H9 (cell line): ENCODE measurements at places on chromosomes 3 and 15. TPM values are rescaled to one million over a fixed set of nuclear protein-coding genes. Genes with fewer than 3 reads are reported as not detected.

DNA sequence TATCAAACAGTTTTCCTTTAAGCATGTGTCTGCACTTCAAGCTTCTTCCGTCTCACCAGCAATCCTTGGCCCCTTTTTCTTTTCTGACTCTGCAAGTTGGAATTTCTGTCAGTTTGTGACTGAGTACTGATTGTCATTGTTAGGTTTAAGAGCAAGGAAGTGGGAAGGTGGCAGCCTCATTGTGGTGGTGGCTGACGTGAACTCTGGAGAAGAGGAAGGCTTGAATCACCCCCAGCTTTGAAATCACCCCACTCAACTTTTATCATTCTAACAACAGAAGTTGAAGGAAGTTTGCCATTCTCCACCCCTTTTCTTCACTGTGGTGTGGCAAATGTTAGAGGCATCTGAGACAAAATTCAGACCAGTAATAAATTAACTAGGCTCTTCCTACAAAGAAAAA is 231.6 kb upstream of the AGTR1 start:
- peak; percentile 29 for DNase-seq
- no peaks in the 10 kb centered on the region for H3K27me3 ChIP-seq
- H3K4me3 ChIP-seq: no peak overlapping the region
- H3K4me1 ChIP-seq: peaks cover 3% of the 10 kb centered on the region; the same call in 1 of the 2 replicates
- H3K36me3 ChIP-seq: no peaks in the 10 kb centered on the region
- no peak overlapping the region for H3K27ac ChIP-seq

The OR5K2 gene
- total RNA-seq: not detected in 2 replicates

- no peak overlapping the region for H3K27ac ChIP-seq
- H3K27me3 ChIP-seq: no peaks in the 10 kb centered on the region
- no peaks in the 10 kb centered on the region for H3K4me1 ChIP-seq
- no peak for DNase-seq
Measured at GRCh38 chr3:130465521-130465920, 51.5 kb upstream of the COL6A6 start.

The SERINC4 gene
- total RNA-seq: 0.17 and 0.26 TPM in 2 replicates

DNA sequence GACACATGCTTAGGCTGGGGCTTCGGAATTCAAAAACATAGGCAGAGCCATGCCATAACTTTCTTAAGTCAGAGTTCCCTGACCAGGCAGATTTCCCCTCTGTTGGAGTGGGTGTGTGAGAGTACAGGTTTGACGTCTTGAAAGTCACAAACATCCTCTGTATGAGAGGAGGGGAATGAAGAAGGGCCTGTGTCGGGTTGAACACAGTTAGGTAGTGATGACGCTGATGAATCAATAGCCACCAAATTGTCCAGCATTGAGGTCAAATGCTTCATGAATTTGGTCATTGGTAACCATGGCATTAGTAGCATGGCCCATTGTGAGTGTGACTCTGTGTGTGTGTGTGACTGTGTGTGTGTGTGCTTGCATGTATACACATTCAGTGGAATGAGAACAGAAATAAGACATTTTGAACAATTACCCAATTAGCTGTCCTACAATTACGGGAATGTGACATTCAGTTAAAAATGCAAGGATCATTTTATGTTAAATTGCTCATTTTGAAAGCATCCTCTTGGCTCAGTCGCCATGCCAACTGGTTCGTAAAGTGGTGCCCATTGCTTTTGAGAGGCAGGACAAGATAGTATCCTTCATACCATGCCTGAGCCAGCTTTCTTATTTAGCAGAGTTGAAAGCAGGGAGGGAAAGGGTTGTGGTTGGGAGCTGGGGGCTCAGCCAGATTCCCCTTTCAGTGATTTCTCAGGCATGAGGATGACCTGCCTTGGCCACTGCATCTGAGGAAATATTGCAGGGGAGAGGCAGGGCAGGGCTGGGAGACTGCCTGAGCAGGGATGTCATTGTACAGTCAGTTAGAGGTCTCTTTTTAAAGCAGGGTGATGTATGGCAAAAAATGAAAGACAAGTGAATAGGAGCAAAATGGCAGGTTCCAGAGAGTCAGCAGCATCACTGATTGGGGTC is 35.4 kb downstream of the RBP2 start:
- no peaks in the 10 kb centered on the region for H3K36me3 ChIP-seq
- no peak overlapping the region for H3K27ac ChIP-seq
- peaks cover 2% of the 10 kb centered on the region; the same call in 1 of the 2 replicates for H3K4me1 ChIP-seq
- no peaks in the 10 kb centered on the region for H3K27me3 ChIP-seq
- DNase-seq: no peak
- no peak overlapping the region for H3K4me3 ChIP-seq

DNA sequence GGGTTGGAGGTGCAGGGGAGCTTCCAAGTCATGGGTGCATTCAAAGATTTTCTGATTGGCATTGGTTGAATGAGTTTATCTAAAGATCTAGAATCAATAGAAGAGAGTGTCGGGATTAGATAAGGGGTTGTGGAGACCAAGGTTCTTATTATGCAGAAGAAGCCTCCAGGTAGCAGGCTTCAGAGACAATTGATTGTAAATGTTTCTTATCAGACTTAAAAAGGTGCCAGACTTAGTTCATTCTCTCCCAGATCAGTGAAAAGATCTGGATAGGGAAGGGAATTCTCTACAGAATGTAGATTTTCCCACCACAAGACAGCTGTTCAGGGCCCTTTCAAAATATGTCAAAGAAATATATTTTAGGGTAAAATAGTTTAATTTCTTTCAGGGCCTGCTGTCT is 129.5 kb downstream of the LIPC start:
- H3K4me3 ChIP-seq: no peak overlapping the region
- no peaks in the 10 kb centered on the region for H3K27me3 ChIP-seq
- DNase-seq: no peak

DNA sequence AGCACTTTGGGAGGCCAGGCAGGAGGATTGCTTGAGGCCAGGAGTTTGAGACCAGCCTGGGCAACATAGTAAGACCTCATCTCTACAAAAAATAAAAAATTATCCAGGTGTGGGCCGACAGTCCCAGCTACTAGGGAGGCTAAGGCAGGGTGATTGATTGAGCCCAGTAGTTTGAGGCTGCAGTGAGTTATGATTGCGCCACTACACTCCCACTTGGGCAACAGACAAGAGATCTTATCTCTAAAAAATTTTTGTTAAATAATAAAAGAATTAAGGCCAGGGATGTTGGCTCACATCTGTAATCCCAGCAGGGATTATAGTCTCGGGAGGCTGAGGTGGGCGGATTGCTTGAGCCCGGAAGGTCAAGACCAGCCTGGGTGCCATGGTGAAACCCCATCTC is 25.8 kb upstream of the NFKBIZ start:
- H3K27me3 ChIP-seq: no peaks in the 10 kb centered on the region
- H3K36me3 ChIP-seq: peaks cover 8% of the 10 kb centered on the region
- H3K4me3 ChIP-seq: no peak overlapping the region
- H3K27ac ChIP-seq: no peak overlapping the region
- DNase-seq: no peak

DNA sequence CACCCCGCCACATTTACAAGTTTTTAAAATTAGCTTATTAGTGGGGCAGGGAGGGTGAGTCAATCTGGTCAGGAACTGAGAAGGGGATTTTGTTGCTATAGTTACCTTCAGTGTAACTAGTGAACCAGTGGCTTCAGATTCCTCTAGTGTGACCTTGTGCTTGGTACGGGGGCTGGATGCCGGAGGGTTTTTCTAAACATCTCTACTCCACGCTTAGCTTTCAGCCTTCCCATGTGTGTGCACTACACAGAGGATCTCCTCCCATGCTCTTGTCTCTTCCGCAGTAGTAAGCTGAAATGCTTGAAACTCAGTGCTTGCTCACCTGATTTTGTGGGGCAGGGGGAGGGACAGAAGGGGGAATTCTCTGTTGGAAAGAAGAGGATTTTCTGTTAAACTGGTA is 67.9 kb upstream of the AKAP13 start:
- DNase-seq: no peak
- H3K27ac ChIP-seq: no peak overlapping the region
- H3K4me3 ChIP-seq: no peak overlapping the region
- no peaks in the 10 kb centered on the region for H3K36me3 ChIP-seq

The RTP1 gene
- total RNA-seq: 6.6 and 7.5 TPM in 2 replicates

GRCh38 chr3:156491192-156491591 is 63.7 kb downstream of the SSR3 start:
- no peaks in the 10 kb centered on the region for H3K27me3 ChIP-seq
- no peak overlapping the region for H3K27ac ChIP-seq
- H3K4me1 ChIP-seq: no peaks in the 10 kb centered on the region
- H3K4me3 ChIP-seq: no peak overlapping the region
- H3K36me3 ChIP-seq: no peaks in the 10 kb centered on the region; the same call in 1 of the 2 replicates

The CORO2B gene
- 3.1 and 3.2 TPM in 2 replicates for total RNA-seq

DNA sequence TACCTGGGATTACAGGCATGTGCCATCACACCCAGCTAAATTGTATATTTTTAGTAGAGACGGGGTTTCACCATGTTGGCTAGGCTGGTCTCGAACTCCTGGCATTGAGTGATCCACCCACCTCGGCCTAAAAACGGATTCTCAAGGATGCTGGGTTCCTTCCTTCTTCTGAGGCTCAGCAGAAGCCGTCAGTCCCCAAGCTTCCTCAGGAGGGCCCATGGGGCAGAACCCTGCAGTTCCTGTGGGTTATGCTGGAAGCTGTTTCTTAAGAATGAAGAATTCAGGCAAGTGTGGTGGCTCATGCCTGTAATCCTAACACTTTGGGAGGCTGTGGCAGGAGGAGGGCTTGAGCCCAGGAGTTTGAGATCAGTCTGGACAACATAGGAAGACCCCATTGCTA is 29.0 kb upstream of the ZNF710 start:
- DNase-seq: no peak
- H3K27me3 ChIP-seq: no peaks in the 10 kb centered on the region
- no peak overlapping the region for H3K4me3 ChIP-seq
- H3K4me1 ChIP-seq: no peaks in the 10 kb centered on the region

GRCh38 chr15:69820819-69821218 is 276.9 kb downstream of the TLE3 start:
- no peak overlapping the region for H3K27ac ChIP-seq
- peaks cover 6% of the 10 kb centered on the region; the same call in 1 of the 2 replicates for H3K4me1 ChIP-seq
- no peaks in the 10 kb centered on the region for H3K36me3 ChIP-seq
- no peak overlapping the region for H3K4me3 ChIP-seq
- no peaks in the 10 kb centered on the region for H3K27me3 ChIP-seq

GRCh38 chr15:50800715-50801114 is 35.2 kb upstream of the SPPL2A start:
- H3K27ac ChIP-seq: no peak overlapping the region
- H3K36me3 ChIP-seq: no peaks in the 10 kb centered on the region
- no peak for DNase-seq
- no peak overlapping the region for H3K4me3 ChIP-seq
- H3K4me1 ChIP-seq: no peaks in the 10 kb centered on the region

The RASGRP1 gene
- 0.50 and 0.85 TPM in 2 replicates for total RNA-seq

- H3K27me3 ChIP-seq: no peaks in the 10 kb centered on the region
- H3K27ac ChIP-seq: no peak overlapping the region
- H3K4me3 ChIP-seq: no peak overlapping the region
- H3K36me3 ChIP-seq: no peaks in the 10 kb centered on the region
- DNase-seq: no peak
- H3K4me1 ChIP-seq: peaks cover 9% of the 10 kb centered on the region; the same call in 1 of the 2 replicates
Measured at GRCh38 chr3:150094150-150094933, 123.6 kb upstream of the PFN2 start.

The ZNF662 gene
- not detected in 2 replicates for total RNA-seq

DNA sequence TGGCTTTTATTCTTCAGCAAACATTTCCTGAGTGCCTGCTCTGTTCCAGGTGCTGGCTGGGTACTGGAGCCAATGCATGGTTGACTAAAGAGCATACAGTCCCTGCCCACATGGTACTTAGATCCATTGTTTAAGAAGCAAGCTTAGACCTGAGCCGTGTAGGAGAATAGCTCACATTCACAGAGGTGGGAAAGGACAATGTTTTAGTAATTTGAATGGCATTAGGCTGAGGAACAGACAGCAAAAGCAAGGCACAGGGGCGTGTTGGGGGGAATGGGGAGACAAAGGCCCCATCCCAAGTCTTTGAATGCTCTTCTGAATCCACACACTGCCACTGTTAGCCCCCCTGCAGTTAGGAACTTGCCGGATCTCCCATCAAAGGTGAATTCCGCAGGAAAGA is 388.2 kb upstream of the RGMA start:
- peak overlapping the region; percentile 78 for H3K27ac ChIP-seq
- H3K4me3 ChIP-seq: peak overlapping the region; percentile 20; the same call in 2 of the 3 replicates
- no peaks in the 10 kb centered on the region for H3K36me3 ChIP-seq
- H3K27me3 ChIP-seq: no peaks in the 10 kb centered on the region
- H3K4me1 ChIP-seq: peaks cover 21% of the 10 kb centered on the region; the same call in 1 of the 2 replicates

The NUTM1 gene
- 0.26 and 0.46 TPM in 2 replicates for total RNA-seq

GRCh38 chr3:20072422-20072821 is 32.2 kb downstream of the KAT2B start:
- no peaks in the 10 kb centered on the region for H3K36me3 ChIP-seq
- H3K4me3 ChIP-seq: no peak overlapping the region
- no peak for DNase-seq
- no peak overlapping the region for H3K27ac ChIP-seq
- no peaks in the 10 kb centered on the region for H3K27me3 ChIP-seq

The GYG1 gene
- 31.5 and 32.0 TPM in 2 replicates for total RNA-seq

- no peaks in the 10 kb centered on the region for H3K4me1 ChIP-seq
- no peaks in the 10 kb centered on the region for H3K36me3 ChIP-seq
- DNase-seq: no peak
- H3K27ac ChIP-seq: no peak overlapping the region
Measured at GRCh38 chr15:62618846-62619504, 423.6 kb upstream of the TPM1 start.

The CDHR4 gene
- total RNA-seq: not detected in 2 replicates

The CCRL2 gene
- total RNA-seq: not detected in 2 replicates

GRCh38 chr15:42182961-42183360 is 25.1 kb downstream of the VPS39 start:
- no peaks in the 10 kb centered on the region for H3K4me1 ChIP-seq
- no peak for DNase-seq
- no peaks in the 10 kb centered on the region for H3K27me3 ChIP-seq
- H3K4me3 ChIP-seq: no peak overlapping the region
- H3K36me3 ChIP-seq: peaks cover 9% of the 10 kb centered on the region; the same call in 2 of the 3 replicates

DNA sequence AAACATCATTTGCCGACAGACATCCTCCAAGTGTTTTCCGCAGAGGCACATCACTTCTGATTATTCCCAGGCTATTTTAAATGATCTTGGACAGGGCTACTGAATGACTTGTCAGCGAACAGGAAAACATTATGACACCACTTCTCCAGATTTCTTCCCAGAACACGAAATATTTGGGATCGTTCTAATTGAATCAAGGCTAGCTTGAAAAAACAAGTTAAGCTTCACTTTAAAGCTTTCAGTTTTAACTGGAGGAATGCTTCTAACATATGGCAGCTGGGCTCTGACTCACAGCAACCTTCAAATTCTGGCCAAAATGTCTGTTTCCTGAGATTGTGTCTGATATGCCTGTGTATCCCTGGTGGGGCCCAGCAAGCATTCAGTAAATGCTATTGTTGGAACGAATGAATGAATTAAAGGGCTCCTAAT is 127.0 kb upstream of the ICE2 start:
- H3K27me3 ChIP-seq: no peaks in the 10 kb centered on the region
- no peaks in the 10 kb centered on the region for H3K4me1 ChIP-seq
- H3K4me3 ChIP-seq: no peak overlapping the region
- no peaks in the 10 kb centered on the region for H3K36me3 ChIP-seq
- no peak for DNase-seq
- H3K27ac ChIP-seq: no peak overlapping the region

GRCh38 chr15:100187677-100188076 is 154.1 kb downstream of the ADAMTS17 start:
- H3K4me3 ChIP-seq: no peak overlapping the region
- peaks cover 6% of the 10 kb centered on the region; the same call in 1 of the 2 replicates for H3K4me1 ChIP-seq
- no peaks in the 10 kb centered on the region for H3K27me3 ChIP-seq
- H3K36me3 ChIP-seq: no peaks in the 10 kb centered on the region
- no peak overlapping the region for H3K27ac ChIP-seq

The SEC61A1 gene
- 138 and 146 TPM in 2 replicates for total RNA-seq

GRCh38 chr3:36244728-36245127 is 135.6 kb upstream of the STAC start:
- H3K4me1 ChIP-seq: no peaks in the 10 kb centered on the region
- H3K4me3 ChIP-seq: no peak overlapping the region
- H3K27me3 ChIP-seq: no peaks in the 10 kb centered on the region
- no peaks in the 10 kb centered on the region for H3K36me3 ChIP-seq
